Omental fat pad (tissue), 4 donors: ENCODE measurements at places on chromosomes 7 and 10.

DNA sequence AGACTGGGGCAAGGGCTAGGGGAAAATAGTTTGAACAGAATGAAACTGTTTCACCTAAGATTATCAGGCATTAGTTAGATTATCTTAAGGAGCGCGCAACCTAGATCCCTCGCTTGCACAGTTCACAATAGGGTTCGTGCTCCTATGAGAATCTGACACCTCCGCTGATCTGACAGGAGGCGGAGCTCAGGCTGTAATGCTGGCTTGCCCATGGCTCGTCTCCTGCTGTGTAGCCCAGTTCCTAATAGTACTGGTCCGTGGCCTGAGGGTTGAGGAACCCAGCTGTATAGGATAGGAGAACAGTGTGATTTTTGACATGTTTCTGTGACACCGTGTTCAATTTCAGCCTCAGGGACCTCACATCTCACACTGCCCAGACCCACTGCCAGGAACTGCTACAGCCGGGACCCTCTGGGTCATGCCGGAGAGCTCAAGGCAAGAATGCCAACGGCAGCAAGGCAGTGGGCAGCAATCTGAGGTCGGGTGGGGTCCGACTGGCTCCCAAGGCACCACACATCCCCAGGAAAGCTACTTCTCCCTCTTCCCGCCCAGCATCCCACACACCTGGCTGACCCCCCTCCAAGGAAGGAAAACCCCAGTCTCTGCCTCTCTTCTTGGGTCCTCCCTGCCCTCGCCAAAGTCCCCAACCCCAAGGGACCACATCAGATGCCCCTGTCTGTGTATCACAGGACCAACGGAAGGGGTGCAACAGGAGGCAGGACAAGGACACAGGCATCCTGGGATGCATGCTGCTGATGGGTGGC, 31.7 kb downstream of the CAMK2B start:
- DNase-seq = no peak

GRCh38 chr7:76069238-76069638, 21.3 kb downstream of the MDH2 start:
- DNase-seq = no peak

DNA sequence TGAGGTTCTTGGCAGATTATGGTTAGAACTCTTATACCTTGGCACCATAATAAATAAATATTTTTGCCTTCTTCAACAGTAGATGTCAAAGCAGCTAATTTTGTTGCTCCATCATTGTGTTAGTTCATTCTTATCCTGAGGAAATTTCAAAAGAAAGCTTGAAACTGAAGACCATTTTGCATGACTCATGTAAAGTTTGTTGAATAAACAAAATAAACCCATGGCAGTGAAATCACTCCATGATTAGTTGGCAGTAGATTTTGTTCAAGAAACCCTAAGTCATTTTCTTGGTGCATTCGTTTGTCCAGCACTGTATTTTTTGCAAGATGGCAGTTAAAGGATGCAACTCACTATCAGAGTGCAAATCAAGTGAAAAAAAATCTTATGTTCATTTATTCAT, 91.6 kb downstream of the HECW1 start:
- DNase-seq = no peak

- no peak for DNase-seq
These were observed 1.5 kb upstream of the SEMA3A start for GRCh38 chr7:84196084-84196503.

GRCh38 chr7:45590679-45591057, 16.5 kb downstream of the ADCY1 start:
- DNase-seq = no peak

DNA sequence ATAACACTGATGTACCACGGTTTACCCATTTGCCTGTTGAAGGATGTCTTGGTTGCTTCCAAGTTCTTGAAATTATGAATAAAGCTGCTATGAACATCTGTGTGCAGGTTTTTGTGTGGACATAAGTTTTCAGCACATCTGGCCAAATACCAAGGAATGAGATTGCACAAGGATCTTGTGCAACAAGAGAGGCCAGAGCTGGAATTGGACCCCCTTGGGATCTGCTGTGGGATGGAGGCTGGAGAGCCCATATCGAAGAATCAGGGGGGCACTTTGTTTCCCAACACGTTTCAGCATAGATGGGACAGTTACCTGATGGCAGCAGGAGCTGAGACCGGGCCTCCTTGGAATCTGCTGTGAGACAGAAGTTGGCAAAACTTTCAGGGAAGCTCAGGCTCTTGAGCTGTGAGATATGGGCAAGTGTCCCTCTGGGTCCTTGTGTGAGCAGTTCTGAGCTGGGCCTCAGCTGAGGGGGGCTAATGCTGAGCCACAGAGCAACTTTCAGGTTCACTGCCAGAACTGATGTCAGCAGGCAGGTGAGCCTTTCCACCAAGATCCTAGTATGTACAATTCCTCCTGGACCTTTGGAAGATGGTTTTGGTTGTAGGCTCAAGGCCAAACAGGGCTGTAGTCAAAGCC, 115.2 kb upstream of the RAB18 start:
- no peak for DNase-seq

DNA sequence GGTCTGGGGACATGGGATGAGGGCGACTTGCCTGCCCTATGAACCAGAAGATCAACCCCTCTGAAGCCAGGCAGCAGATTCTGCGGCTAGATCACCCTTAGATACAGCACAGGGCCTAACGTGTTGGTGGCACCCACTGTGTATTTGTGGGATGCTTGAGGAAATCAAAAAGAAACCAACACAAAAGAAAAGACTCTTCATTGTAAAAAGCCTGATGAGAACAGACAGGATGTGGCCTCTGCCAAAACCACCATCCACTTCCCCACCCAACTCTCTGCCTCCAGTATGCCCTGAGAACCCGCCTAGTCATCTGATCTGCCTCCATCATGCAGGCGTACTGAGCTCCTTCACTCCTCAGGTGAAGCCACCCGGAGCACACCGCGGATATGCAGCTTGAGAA, 97.2 kb upstream of the INSYN2A start:
- DNase-seq = no peak

- no peak for DNase-seq
These were observed 2.3 kb downstream of the IL6 start for GRCh38 chr7:22729180-22729825.

- DNase-seq = no peak
These were observed 12.7 kb downstream of the TAS2R60 start for GRCh38 chr7:143455942-143456341.

- no peak for DNase-seq
These were observed 42.9 kb downstream of the IDE start for GRCh38 chr10:92530891-92531535.

- no peak for DNase-seq
These were observed 107.0 kb upstream of the LRRN3 start for GRCh38 chr7:110983822-110984456.

GRCh38 chr10:25174461-25175230, at the start of gene GPR158:
Gene GPR158, plus strand, starts transcription at chr10:25175001. Its CDS starts 420 bp downstream, at chr10:25175421.
- peak; percentile 65 for DNase-seq

DNA sequence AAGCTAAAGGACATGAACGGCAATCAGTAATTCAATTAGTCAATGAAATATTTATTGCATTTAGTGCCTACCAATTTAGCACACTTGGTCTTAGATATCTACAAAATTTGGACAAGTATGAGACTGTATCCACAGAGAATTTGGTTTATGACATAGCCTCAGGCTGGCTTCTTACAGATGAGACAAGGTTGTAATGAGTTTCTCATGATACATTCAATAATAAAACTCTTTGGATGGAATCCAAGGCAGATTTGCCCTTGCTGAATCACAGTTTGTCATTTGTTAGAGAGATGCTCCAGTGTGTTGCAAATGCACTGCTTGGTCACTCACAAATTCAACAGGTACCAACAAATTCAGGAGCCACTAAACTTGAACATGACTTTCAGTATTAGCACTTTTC, 162.5 kb downstream of the GPR37 start:
- no peak for DNase-seq

DNA sequence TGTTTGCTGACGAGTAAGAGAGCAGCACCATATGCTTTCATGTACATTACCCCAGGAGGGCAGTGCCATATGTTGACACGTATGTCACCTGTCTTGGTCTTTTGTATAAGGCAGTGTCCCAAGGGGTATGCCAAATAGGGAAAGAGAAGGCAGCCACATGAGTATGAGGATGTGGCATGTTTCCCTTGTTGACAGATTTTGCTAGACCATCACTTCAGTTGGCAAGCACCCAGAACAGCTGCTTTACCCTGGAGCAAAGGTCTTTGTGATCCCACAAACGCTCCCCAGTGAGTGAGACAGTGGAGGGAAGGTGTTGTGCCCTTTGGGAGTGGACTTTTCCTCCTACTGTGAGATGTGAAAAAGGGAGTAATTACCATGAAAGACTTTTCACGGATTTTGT, 350.1 kb downstream of the ETV1 start:
- no peak for DNase-seq

GRCh38 chr10:24814568-24815313, 91.1 kb upstream of the ARHGAP21 start:
- no peak for DNase-seq

DNA sequence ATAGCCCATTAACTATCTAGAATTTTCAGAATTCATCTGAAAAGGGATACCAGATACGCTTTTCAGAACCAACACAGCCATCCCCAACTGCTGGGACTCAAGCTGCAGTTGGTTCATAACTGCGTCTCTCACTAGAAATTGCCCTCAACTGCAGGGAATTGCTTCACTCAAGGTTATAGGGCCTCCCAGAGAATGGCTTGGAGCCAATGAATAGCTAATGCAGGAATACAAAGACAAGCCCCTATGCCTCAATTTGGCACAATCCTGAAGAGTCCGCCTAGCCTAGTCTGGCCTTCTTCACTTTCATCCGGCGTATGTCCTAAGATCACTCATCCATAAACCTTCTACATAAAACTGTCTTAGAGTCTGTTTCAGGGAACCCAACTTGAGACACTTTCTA, 164.0 kb downstream of the SKAP2 start:
- DNase-seq = no peak
